MCF 10A (cell line): ENCODE measurements at places on chromosomes 5 and 9. TPM values are rescaled to one million over a fixed set of nuclear protein-coding genes. Genes with fewer than 3 reads are reported as not detected.

GRCh38 chr5:10528827-10529226, 35.0 kb upstream of the ANKRD33B start:
- no peaks in the 10 kb centered on the region for H3K36me3 ChIP-seq
- H3K4me1 ChIP-seq = peaks cover 24% of the 10 kb centered on the region
- no peak overlapping the region for H3K4me3 ChIP-seq

DNA sequence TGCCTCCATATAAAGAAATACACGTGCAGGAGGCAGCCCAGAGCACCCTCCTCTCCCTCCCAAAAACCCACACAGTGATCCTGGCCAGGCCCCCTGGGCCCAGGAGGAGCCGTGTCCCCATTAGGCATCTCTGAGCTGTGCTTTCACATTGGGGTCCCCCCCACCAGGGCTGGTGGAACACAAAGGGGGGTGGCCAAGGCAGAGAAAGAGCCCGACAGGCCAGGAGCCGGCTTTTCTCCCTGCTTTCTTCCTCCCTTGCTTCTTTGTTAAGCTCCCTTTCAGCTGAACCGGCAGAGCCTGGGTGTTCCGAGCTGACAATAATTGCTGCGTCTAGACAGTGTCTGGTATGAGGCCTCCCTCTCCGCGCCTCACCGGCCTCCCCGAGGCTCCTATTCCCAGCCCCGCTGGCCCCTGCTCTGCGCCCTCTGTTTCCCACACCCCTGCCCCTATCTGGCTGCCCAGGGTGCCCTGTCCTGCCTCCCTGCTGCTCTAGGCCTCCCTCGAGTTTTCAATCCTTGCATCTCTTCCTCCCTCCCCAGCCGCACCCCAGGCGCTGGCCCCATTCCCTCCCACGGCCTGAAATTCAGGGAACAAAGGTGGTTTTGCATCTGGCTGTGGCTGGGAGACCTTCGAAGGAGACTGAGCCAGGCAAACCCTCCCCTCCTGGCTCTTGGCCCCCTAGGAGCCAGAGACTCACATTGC, 120.6 kb downstream of the C9orf50 start:
- no peak for DNase-seq
- H3K36me3 ChIP-seq = peaks cover 38% of the 10 kb centered on the region
- H3K4me3 ChIP-seq = no peak overlapping the region
- no peak overlapping the region for H3K27ac ChIP-seq
- no peaks in the 10 kb centered on the region for H3K27me3 ChIP-seq

DNA sequence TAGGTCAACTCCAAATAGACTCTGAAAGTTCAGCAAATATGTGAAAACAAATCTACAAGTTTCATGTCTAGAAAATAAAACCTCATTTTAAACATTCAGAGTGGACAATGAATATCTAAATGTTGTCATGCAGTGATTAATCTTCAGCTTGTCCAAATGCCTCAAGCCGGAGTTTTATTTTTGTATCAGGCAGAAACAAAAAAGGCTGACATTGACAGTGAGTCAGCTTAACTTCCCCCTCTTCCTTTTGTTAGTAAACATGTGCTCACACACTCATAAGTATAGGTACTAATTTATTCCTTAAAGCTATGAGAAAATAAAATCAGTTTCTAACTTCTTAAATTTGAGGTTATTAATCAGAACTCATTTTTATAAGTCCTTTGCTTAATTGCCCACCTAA, 467.9 kb upstream of the DAB2 start:
- no peaks in the 10 kb centered on the region for H3K27me3 ChIP-seq
- peak overlapping the region; percentile 70 for H3K27ac ChIP-seq
- H3K4me3 ChIP-seq = no peak overlapping the region
- peak; percentile 46 for DNase-seq
- H3K4me1 ChIP-seq = peaks cover 24% of the 10 kb centered on the region

- no peaks in the 10 kb centered on the region for H3K4me1 ChIP-seq
- H3K27me3 ChIP-seq = peaks cover 12% of the 10 kb centered on the region
- DNase-seq = peak; percentile 40
- H3K27ac ChIP-seq = no peak overlapping the region
- H3K36me3 ChIP-seq = peaks cover 6% of the 10 kb centered on the region
- no peak overlapping the region for H3K4me3 ChIP-seq
These were observed 185.9 kb downstream of the ERCC6L2 start for GRCh38 chr9:96061293-96061987.

GRCh38 chr9:108953983-108954574, 19.9 kb downstream of the ABITRAM start:
- no peak overlapping the region for H3K27ac ChIP-seq
- peaks cover 22% of the 10 kb centered on the region for H3K36me3 ChIP-seq
- peak; percentile 56 for DNase-seq
- no peak overlapping the region for H3K4me3 ChIP-seq

Gene CCL21
- total RNA-seq = not detected in 2 replicates

Gene C1QTNF2
- total RNA-seq = not detected in 2 replicates

DNA sequence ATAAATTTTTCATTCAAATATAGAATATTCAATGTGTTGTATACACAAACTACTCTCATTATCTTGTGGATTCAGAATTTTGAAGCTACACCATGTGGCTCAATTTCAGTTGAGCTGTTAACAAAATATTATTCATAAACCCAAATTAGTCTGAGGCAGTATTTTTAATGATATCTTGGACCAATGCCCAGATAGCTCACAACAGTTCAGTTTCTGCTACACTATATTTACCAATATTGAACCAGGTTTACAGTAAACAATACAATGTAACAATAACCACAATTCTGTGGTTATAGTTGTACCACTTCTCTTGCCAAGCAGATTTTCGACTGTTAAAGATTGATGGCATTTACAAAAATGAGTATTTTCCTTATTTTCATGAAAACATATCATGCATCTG, 99.9 kb downstream of the SSBP2 start:
- H3K4me3 ChIP-seq = no peak overlapping the region
- peaks cover 28% of the 10 kb centered on the region for H3K36me3 ChIP-seq
- no peak for DNase-seq
- H3K4me1 ChIP-seq = no peaks in the 10 kb centered on the region
- H3K27ac ChIP-seq = no peak overlapping the region

DNA sequence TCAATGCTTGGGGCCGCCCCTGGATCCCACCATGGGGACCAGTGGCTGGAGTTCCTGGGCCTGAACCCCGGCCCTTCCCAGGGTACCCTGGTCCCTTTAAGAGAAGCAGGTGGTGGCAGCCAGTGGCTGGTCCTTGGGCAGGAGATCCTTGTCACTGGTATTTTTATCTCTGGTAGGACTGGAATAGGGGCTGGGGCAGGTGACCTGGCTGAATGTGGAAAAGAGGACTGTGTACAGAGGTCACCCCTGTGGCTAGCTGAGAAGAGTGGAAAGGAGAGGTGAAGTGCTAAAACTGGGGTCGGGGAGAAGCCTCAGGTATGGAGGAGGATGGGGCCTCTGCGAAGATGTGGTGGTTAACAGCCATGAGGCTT, 7.0 kb downstream of the CRAT start:
- no peak overlapping the region for H3K27ac ChIP-seq
- no peak for DNase-seq
- no peaks in the 10 kb centered on the region for H3K27me3 ChIP-seq
- no peak overlapping the region for H3K4me3 ChIP-seq
- H3K4me1 ChIP-seq = no peaks in the 10 kb centered on the region

Gene PTPDC1
- 42.2 and 49.9 TPM in 2 replicates for total RNA-seq

Gene TBC1D13
- total RNA-seq = 10.9 and 13.8 TPM in 2 replicates

DNA sequence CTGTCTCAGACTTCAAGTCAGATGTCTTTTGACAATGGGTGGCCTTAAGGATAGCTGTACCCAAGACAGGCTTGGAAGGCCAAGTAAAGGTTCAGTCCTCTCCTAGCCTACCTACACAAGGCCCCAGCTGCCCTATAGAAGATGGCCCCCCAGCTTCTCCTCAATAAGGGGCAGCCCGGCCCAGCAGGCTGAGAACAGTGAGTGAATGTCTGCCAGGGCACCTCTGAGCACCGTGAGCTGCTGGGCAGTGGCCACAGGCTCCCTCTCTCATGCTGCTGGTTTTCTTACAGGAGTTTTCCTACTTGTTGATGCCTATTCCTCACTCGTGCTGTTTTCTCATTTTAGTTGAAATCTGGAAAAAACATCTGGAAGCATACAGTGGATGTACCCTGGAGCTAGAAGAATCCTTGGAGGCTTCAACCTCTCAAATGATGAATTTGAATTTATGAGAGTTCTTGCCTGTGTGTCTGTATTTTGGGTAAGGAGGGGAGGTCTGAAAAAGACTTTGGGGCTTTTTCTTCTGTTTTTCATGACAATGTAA, 40.1 kb downstream of the SECISBP2 start:
- no peaks in the 10 kb centered on the region for H3K4me1 ChIP-seq
- H3K4me3 ChIP-seq = no peak overlapping the region
- H3K27ac ChIP-seq = peak overlapping the region; percentile 51
- DNase-seq = no peak
- peaks cover 71% of the 10 kb centered on the region for H3K36me3 ChIP-seq
- H3K27me3 ChIP-seq = no peaks in the 10 kb centered on the region

GRCh38 chr5:67672636-67673035, 476.0 kb upstream of the CD180 start:
- H3K27ac ChIP-seq = no peak overlapping the region
- peaks cover 6% of the 10 kb centered on the region for H3K36me3 ChIP-seq
- no peak for DNase-seq
- no peak overlapping the region for H3K4me3 ChIP-seq
- no peaks in the 10 kb centered on the region for H3K27me3 ChIP-seq

DNA sequence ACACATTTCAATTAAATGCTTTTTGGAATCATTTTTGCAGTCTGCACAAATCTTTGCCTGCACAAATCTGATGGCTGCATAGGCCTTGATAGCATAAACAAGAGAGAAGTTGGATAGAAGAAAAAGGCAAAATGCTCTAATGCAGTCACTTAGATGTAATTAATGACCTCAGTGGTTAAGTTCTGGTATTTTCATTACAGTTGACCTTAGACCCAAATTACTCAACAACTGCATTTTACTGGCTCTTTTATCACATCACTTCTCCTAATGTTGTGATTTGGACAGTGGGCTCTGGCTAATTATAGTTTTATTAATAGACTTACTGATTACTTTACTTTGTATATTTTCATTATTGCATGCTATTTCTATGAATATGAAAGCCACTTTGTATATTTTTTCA, 34.3 kb downstream of the NTRK2 start:
- H3K4me3 ChIP-seq = no peak overlapping the region
- no peaks in the 10 kb centered on the region for H3K27me3 ChIP-seq
- H3K36me3 ChIP-seq = no peaks in the 10 kb centered on the region
- DNase-seq = no peak
- no peaks in the 10 kb centered on the region for H3K4me1 ChIP-seq
- no peak overlapping the region for H3K27ac ChIP-seq

DNA sequence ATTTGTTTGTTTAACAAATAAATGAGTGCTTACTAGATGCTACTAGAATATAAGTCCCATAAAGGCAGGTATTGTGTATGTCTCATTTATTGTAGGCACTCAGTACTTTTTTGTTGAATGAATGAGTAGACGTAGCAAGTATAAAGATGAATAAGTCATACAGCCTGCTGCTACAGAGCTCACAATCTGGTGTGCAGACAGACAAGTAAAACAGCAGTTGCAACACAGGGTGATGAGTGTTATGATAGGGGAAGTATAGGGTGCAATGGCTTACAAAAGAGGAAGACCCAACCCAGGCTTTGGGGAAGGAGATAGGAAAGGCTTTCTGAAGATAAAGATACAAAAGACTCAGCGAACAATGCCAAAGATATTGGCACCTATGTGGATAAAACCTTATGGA, 47.7 kb downstream of the SH3RF2 start:
- no peak for DNase-seq
- H3K4me1 ChIP-seq = no peaks in the 10 kb centered on the region
- H3K27ac ChIP-seq = no peak overlapping the region
- peaks cover 11% of the 10 kb centered on the region for H3K36me3 ChIP-seq
